ENCODE measurements at places on chromosomes 1 and 21.

DNA sequence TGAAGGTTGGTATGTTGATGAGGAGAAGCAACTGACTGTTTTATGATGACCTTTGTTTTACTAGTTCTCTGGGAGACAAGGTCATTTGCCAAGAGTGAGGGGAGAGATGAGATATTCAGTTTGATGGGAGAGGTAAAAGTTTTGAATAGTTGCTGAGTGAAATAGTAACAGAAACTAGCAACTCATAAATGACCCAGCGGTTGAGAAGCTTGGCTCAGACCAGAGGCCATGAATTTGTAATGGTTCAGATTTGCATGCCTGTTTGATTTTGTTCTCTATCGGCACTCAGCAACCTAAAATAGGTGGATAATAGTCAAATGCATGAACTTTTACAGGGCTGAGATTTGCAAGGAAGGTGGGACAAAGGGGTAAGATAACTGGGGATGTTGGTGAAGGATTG, 6.6 kb downstream of the CCDC30 start:
- DNase-seq: no peak

GRCh38 chr1:40856656-40857302, 5.4 kb downstream of the CITED4 start:
- no peak for DNase-seq

- no peak for DNase-seq
Measured at GRCh38 chr1:34500451-34500850, 254.4 kb upstream of the GJB5 start.

DNA sequence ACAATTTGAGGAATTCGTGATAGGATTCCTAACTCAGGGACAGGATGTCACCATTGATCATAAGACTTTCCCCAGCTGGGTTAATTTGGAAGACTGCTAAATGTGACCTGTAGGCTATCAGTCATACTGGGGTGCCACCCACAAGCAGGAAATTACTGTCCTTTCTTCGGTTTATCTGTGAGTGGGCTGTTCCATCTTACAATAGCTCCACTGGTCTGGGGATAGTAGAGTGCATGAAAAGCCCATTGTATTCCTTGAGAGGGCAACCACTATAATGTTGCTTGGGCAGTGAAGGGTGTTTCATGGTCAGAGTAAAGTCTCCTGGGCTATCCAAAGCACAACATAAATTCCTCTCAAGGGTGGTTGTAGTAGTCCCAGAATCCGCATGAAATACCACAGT, 1523.0 kb upstream of the B3GALT2 start:
- DNase-seq: no peak

DNA sequence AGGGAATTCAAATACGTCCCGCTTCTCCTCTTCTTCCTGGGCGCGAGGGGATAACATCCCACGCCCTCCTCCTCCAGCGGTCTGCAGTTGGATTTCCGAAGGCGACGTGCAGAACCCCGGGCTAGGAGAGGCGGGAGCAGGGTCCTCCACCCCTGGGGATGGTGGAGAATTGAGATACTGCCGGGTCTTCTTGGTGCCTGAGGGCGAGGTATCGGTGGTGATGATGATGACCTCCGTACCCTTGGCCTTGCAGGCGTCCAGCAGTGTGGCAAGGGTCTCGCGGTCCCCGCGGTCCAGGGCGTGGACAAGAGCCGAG, 3.2 kb upstream of the LIX1L start:
- no peak for DNase-seq

GRCh38 chr1:20151906-20152598, 12.9 kb downstream of the PLA2G2F start:
- peak; percentile 69 for DNase-seq

DNA sequence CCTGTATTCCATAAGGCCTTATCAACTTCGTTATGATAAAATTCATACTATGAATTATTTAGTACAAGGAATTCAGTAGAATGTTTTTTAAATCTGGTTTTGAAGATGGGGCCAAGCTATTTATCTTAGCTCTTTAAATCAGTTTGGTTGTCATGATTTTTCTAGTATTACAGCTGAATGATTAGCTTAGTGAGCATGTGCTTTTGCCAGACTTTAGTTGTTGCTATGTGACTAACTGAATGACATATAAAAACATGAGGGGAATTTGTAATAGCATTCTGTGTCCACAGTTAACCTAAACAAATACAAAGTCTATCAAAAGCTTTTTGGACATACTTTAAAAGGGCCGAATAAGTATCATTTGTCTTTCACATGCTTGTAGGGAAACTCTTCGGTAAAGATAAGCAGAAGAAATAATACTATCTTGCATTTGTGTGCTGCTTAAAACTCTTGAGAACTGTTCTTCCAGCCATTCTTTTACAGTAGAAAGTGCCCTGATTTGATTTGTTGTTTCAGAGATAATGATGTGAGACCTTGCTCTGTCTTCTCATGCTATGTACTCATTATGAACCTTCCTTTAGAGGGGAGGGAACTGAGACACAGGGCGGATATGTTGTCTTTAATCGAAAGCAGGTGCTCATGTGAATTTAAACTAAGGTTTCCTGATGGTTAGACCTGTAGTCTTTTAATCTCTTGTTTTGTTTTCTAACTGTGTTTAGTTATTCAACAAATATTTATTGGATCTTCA, 18.8 kb downstream of the NEK7 start:
- DNase-seq: no peak

All from activated T-helper 1 cell treated with anti-CD3 and anti-CD28 coated beads, Interleukin-12 subunit alpha, Interleukin-12 subunit beta, Interleukin-2, Interleukin-4 antibody, amounts not matched to agents 30 ng/mL and 10 ng/mL and 1 ng/mL, durations not matched to agents 14 hours and 24 hours and 36 hours (primary cell).